Sigmoid colon (tissue), 7 donors: ENCODE measurements at places on chromosomes 5 and 9. TPM values are rescaled to one million over a fixed set of nuclear protein-coding genes. Genes with fewer than 3 reads are reported as not detected.
A peak's percentile ranks its signal among the peaks of the same experiment; 100 is the strongest.

DNA sequence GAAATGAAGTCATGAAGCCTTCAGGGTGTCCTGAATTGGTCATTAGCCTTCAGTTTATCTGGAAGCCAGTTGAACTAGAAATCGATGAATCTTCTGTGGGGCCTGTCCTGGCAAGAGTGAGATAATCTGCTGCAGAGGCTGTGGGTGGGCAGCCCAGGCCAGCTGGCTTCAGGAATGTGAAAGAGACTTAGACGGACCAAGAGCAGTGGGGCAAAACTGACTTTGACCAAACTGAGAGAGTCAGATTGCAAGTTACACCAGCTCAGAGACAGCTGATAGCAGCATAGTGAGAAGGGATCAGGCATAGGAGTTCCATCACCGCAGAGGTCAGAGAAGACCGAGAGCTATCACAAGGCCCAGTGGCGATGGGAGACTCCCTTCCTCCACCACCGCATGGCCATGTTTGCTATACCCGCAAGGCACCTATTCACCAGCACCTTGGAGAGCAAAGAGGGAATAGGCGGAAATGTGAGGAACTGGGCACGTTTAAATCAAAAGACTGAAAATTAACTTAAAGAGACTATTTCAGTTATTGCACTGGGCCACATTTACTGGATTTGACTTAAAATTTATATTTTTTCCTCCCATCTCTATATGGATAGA, 50.0 kb upstream of the GLIS3 start:
- DNase-seq, result no peak

GRCh38 chr5:81336556-81336955, 35.2 kb downstream of the ZCCHC9 start:
- DNase-seq, result no peak

DNA sequence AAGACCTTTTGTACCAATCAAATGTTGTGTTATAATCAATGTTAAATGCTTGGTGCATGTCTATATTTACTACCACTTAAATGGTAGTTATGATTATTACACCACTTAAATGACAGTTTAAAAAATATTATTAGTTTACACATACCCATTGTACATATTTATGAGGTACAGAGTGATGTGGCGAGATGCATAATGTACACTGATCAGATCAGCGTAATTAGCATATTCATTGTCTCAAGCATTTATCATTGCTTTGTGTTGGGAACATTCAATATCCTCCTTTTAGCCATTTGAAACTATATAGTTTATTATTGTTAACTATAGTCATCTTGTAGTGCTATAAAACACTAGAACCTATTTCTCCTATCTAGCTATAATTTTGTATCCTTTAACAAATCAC, 434.4 kb upstream of the ACTBL2 start:
- no peak for DNase-seq

DNA sequence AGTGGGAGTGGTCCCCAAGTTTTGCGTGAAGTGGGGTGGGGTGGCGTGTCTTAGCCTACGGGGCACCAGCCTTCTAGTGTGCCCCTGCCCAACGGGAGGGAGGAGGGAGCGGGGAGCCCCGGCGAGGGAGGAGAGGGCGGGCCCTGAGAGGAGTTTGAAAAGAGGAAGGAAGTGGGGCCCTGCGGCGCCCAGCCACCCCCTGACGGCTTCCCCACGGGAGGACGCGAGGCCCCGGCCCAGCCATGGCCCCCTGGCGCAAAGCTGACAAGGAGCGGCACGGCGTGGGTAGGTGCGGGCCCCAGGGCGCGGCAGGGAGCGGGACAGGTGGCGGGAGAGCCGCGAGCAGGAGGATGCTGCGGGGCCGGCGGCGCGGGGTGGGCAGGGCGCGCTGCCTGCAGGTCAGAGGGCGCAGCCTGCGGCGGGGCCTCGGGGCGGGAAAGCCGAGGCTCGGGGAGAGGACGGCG, at the start of gene DOCK2:
TSS of gene DOCK2 (plus strand) at position 191 of the 464 bp plus-strand sequence. CDS start at position 243, 52 bp downstream.
- DNase-seq, result peak; percentile 77

DNA sequence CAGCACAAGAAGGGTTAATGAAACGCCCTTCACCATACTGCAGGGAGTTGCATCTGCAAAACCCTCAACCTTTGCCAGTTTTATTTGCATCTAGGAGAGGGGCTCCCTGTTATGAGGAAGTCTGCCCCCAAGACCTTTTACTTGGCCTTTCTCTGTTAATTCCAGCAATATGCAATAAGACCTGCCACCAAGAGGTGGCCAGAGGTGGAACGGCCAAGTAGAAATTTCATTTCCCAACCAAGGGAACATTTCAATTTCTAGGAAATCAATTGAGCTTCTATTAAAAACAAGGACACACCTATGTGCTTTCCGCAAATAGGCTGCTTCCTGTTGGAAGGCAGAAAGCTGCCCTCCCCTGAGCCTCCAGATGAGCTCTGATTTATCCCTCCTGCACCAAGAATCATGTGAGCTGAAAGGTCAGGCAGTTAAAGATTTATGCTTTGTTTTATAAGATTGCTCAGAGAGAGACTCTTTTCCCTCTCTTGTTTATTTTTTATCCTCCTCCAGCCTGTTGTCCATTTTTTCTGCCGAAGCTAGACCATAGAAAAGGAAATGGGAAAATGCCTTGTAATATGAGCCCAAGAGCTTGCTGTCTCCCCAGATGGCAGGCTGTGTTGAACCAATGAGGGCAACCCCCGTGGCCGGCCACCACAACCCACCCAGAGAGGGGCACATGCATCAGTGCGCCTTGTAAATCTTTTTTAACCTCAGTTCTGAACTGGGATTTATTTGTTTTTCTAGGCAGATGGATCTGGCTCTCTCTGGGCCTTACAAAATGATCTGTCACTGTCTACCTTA, 572.8 kb downstream of the TLE1 start:
- no peak for DNase-seq

DNA sequence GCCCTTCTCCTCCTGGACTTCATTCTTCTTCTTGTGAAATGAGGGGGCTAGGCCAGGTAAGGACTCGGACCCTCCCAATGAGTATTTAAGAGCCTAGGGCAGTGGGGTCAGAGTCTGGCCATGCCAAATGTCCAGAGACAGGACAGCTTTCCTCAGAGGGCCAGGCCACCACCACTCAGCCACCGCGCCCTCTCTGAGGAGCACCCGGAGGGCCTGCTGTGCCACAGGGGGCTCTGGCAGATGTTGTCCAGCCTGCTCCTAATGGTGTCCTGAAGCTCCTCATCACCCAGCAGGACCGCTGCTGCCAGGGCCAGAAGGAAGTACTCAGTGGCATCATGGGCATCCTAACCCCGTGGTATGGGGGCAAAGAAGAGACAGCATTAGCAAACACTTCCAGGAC, 58.3 kb downstream of the SH3TC2 start:
- no peak for DNase-seq

- no peak for DNase-seq
Observed at GRCh38 chr5:150131978-150132694, 23.5 kb downstream of the PDGFRB start.

DNA sequence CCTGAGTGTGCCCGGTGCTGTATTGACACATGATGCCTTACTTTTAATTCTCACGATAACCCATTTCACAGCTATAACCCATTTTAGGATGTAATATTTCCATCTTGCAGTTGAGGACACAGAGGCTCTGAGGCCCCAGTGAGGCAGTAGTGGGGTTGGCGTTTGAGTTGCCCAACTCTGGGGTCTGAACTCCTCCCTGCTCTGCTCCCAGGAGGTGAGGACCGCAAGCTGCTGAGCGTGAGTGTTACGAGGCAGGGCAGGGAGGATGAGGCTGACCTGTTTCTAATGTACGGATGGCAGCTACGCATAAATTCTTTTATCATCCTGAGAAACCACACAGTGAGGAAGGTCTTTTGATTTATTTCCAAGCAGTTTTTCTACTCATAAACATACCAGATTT, 11.4 kb downstream of the LRRC8A start:
- DNase-seq, result no peak

- no peak for DNase-seq
Observed at GRCh38 chr5:178777520-178777919, 47.1 kb upstream of the ZNF354A start.

- no peak for DNase-seq
Observed at GRCh38 chr5:150434464-150434863, 15.1 kb downstream of the RPS14 start.

GRCh38 chr5:126402621-126403555, 20.3 kb upstream of the GRAMD2B start:
- DNase-seq, result no peak

DNA sequence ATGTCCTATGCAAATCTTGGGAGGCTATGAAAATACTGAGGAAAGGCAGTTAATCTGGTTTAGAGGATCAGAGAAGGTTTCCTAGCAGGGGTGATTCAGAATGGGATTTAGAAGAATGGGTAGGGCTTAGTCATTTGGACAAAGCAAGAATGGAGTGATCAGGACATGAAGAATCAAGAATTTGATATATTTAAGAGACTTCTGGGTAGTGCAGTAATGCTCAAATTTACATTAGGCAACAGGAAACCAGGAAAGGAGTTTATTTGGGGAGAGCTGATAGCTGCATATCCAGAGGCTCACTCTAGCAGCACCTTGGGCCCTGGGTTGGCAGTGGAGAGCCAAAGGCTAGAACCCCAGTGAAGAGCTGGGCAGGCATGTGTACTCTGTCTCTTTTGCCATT, 78.9 kb upstream of the PAPPA start:
- DNase-seq, result no peak

DNA sequence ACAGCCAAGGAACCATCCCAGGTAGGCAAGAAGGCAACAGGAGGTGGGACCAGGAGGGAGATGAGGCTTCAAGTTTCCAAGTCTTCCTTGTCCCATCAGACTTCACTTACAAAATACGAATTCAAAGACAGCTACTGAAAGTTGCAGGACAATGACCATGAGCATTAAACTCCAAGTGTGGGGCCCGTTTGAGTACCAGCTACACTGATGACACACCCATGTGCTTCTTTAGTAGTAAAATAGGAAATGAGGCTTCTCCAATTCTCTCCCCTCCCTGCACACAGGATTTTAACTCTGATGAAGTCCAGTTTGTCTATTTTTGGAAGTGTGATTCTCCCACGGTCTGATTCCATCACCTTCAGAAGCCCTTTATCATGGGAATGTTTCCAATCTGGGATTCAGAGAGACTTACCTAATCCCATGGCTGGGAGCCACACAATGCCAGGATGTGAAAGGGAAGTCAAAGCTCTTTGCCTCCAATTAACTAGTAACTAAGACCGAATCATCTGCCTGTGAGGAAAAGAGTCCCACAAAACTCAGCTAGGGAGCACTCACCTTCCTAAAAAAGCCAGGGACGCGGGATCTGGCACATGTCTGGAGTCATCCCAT, 222.8 kb upstream of the MSX2 start:
- no peak for DNase-seq

DNA sequence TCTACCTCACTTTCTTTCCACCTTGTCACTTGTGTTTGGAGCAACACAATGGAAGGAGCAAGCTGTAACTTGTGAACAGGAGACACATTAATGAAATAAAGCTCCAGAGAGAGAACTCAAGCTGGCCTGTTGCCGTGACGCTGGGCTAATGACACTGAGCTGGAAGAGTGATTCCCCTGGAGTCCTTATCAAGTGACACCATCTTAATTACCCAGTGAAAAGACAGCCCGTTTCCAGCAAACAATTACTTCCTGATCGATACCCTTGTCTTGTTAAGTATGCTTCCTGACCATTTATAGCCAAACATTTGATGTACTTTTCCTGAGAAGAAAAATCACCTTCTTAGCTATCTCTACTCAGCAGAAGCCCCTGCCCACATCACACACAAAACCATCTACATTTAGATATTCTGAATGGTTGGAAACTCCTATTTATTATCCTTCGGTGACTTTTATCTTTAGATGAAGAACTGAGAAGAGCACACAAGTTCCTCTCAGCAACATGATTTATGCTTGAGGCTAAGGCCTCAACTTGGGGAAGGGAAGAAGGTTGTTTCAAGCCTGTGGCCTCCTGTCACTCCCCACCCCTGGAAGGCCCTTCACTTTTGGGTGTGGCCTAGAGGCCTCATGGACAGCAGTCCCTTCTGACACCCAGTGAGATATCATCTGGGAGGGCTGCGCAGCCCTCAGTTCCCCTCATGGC, 34.1 kb downstream of the CRHBP start:
- no peak for DNase-seq

DNA sequence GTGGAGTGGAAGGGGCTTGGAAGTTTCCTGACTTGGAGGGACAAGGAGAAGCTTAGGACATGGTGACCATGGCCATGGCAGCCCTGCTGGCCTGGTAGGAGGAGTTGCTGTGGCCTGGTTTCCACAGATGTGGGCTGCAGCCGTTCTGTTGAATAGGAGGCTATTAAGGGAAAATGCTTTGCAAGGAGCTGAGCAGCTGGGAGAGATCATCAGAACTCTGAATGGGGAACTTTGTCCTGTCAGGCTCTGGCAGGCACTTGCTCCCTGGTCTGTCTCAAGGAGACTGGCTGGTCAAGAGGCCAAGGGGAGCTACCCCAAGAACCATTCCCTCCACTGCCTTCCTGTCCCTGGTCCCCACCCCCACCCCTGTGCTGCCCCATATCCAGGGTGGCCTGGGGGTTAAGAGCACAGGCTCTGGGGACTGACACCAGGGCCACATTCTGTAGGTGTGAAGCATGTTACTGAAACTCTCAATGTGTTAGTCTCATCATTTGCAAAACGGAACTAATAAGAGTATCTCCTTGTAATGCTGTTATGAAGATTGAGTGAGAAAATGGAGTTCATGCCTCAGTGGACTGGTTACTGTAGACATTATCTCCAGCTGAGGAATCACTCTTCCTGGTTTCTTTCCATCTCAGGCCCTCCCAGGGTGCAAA, 84.0 kb upstream of the ARAP3 start:
- no peak for DNase-seq

DNA sequence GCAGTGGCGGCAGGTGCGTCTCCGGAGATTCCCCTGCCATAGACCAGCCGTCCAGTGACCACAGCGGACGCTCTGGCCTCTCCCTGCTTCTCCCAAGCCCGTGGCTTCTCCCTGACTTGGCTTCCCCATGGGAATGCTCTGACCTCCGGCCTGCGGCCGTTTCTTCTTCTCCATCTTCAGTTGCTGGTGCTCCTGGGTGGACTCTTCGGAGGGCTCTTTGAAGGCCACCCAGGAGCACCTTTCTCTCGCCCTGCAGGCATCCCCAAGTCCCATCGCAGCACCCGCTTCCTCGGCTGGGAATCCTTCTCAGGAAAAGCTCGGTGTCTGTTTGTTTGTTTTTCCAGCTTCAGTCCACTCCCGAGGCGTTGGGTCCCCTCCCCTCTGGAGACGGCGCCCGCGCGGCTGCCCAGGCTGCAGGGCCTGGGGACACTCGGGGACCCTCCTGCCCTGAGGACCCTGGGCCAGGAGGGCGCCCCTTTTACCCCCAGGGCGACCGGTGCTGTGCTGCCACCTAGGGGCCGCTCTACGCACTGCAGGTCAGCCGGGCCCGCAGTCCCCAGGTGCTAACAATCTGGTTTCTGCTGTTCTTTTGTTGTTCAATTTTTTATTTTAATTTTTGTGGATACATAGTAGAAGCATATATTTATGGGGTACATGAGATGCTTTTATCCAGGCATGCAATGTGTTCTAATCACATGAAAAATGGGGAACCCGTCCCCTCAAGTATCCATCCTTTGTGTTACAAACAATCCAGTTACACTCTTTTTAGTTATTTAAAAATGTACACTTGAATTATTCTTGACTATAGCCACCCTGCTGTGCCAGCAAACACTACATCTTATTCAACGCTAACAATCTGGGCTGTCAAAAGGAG, 197.9 kb upstream of the ADAMTS16 start:
- no peak for DNase-seq

GRCh38 chr9:106334081-106334480, 528.9 kb upstream of the ZNF462 start:
- no peak for DNase-seq

The SPINK4 gene
- total RNA-seq, result not detected

The ACTBL2 gene
- not detected for total RNA-seq

The OCLN gene
- total RNA-seq, result 1.6 TPM

The TRIP13 gene
- not detected for total RNA-seq
